ENCODE measurements at places on chromosomes 3 and 15.

DNA sequence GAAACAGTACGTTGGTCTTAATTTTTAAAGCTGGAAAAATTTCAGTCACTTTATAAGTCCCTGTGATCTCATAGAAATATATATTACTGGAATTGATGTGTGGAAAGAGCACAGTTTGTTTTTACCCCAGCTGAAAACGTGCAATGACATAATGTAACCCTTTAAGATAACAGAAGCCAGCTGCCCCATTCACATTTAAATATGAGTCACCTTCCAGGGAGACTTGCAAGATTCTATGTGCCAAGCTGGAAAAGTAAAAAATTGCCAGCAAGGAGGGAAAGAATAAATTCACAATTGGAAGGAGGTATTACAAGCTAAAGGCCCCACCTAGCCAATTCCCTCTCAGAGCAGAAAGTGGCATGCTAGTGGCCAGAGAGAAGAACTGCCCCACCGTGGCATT lies 50.2 kb downstream of the SAMMSON start:
- no peak for DNase-seq

- DNase-seq, result no peak
Observed at GRCh38 chr3:39097716-39098472, 9.5 kb downstream of the GORASP1 start.

DNA sequence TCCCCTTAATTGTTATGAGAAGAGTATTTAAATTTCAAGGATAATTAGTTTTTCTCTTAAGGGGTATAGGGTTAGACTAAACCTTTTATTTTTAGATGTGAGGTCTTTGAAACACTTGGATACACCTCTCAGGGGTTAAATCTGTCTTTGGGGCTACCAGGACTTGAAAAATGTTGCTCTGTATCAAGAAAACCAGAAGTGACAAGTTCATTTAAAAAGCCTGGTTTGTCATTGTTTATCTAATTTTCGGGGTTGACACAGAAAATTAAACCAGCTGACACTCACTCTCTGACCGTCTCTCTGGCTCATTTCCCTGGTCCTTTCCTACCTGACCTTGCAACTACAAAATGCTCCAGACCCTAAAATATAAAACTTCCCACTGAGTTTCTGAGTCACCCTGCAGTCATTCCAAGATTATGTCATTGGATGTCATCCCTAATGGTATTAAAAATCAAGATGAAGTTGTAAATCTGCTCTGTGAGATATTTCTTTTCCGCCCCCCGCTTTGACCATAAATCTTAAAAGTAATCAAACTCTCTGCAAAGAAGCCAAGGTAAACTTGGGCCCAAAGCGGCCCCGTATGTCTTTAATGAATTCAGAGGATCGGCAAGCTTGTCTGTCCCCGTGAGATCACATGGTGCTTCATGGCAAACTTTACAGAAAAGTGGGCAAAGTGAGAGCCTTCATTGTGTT lies 32.9 kb upstream of the SKOR1 start:
- DNase-seq, result no peak

- no peak for DNase-seq
Observed at GRCh38 chr3:16254916-16255315, 9.8 kb downstream of the DPH3 start.

DNA sequence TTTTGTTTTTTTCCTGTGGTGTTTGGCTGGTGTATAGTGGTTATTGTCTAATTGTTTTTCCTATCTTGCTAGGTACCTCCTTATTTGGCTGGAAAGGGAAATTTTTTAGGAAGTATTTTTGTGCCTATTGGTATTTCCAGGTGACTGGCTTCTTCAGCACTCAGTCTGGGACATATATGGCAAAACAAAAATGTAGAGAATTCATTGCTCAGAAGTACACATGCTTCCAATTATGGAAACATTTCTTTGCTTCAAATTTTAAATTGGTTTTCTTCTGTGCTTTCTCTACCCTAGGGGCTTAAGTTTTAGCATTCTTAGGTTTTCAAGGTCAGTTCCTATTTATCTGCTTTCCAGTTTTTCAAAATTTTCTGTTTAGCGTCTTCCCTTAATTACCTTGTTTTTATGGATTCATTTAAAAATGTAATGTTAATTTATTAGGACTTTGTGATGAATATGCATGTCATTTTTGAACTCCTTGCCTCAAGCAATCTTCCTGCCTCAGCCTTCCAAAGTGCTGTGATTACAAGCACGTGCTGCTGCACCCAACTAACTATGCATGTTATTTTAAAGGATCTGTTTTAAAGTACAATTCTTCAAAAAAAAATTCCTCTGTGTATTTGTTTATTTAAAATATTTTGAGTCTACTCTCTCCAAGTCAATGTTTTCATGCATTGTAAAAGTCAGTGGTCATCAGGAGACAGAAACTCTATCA lies 231.9 kb upstream of the DPPA4 start:
- DNase-seq, result no peak

- no peak for DNase-seq
Observed at GRCh38 chr3:80391573-80391972, 623.8 kb upstream of the ROBO1 start.

- DNase-seq, result no peak
Observed at GRCh38 chr3:107810171-107811071, 280.4 kb downstream of the CD47 start.

DNA sequence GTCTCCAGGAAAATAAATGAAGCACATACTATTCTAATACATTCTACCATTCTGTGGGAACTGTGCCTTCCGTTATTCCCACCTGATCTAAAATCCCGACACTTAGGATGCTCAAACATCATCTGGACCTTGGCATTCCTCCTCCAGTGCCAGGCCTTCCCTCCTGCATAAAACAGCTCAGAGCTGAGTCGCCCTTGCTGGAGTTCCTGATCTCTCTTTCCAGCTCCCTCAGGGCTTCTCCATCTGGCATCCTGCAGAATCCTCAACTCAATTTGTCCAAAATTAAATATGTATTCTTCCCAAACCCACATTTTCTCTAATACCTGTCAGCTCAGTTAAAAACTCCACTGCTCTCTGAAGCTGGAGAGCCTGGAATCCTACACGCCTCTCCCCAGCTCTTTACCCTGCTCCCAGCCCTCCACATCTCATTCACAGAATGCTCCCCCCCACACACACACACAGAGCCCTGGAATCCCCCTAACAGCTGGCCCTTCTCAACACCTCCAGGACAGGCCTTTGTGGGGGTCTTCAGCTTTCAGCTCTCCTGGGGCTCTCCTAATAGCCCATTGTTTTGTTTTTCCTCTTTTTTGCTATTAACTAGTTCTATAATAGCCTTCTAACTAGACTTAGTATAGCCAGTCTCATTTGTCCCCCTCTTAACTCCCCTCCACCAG lies 78.5 kb downstream of the HMG20A start:
- DNase-seq, result no peak

DNA sequence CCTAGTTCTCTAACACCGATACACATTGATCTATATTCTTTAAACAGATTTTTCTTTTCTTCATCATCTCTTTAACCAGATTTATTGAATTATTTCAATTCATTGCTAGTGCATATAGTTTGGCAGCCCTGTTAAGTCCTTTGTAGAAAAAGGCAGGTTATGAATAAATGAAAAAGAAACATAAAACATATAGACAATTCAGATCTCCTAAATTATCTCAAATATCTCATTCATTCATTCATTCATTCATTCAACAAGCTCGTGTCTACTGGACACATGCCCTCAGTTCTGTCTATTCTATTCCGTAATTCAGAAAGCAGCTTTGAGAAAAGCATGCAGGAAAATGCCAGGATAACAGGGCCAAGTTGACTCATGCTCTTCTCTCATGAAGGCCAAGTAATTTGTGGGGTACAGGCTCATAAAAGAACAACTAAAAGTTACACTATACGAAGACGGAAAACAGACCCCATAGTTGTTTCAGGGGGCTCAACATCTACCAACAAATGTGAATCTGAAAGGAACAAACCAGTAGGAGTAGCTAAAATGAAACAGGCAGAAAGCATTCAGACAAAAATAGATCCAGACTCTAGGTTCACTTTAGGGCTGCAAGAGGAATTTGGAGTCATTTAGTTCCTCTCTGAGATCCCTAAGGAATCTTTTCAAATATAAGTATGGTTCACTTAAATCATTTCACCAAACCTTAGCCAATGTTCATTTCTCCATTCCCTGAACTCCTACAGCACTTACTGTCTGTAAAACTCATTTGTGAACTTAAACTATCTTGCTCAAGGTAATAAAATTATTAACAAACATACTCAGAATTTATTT lies 7.5 kb downstream of the ZNF148 start:
- DNase-seq, result no peak

DNA sequence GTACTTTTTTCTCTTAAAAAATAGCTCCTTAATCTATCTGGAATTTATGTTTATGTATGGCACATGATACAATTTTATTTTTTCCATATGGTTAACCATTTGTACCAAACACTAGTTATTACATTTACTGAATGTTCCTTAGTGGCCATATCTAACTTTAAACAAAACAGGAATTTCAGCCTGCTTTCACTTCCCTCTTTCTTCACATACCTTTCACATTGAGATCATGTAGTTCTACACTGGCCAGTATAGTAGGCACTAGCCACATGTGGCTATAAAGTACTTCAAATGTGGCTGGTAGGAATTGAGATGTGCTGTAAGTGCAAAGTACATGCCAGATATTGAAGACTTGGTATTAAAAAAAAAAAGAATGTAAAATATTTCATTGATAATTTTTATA lies 4.7 kb upstream of the RYK start:
- no peak for DNase-seq

DNA sequence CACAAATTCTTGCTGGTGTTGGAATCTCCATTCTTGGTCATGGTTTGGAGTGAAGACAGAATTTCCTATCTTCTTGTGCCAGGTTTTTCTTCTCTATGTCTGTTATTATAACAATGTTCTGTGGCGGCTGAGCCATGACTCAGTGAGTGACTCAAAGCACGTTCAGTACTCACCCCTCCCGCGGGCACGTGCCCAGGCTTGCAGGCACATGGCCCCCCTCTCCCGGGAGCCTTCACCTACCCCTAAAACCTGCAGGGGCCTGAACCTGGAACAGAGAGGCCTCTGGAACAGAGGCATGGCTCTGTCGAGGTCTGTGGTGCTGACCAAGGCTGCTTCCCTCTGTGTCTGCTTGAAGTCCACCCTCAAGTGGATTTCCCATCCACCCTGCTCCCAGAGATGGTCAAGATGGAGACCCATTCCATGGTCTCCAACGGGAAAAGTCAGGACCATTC lies 27.6 kb downstream of the PLXNB1 start:
- no peak for DNase-seq

DNA sequence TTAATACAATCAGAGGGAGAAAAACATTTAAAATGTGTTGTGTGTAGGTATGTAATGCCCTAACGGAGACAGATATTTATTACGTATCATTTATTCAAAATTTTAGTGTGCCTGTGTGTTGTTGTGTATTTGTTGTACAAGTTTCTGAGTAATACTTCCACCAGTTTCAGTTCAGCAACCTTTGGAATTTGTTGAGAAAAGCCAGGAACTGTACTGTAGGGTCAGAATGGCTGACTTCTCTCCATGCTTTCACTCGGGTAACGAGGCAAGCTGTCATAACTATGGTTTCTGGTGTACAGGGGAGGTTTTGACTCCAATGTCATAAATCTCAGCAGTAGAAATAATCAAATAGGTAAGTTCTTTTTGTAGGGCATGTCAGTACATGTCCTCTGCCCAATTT lies 23.8 kb upstream of the CNTN6 start:
- no peak for DNase-seq

- no peak for DNase-seq
Observed at GRCh38 chr3:195546130-195546560, 3.0 kb upstream of the PPP1R2 start.

DNA sequence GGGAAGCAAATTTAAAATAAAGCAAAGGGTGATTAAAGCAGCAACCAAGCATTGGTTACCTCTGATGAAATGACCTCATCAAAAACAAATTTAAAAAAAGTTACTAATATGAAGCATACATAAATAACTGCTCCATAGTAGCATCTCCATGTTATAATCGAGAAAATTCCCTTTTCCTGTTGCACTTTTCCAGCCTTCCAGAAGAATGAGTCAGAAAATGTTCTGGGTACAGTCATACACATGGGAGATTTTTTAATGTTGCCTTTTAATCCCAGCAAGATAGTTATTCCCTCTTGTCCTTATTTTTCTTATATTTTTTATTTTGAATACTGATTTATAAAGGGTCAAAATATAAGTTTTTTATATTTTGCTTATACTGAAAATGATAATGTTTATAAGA lies 2.6 kb upstream of the TMCO5A start:
- DNase-seq, result no peak

- no peak for DNase-seq
Observed at GRCh38 chr15:73323374-73323955, 45.3 kb downstream of the HCN4 start.

- no peak for DNase-seq
Observed at GRCh38 chr15:52673734-52674133, 5.5 kb downstream of the ATOSA start.

GRCh38 chr15:96182736-96183513 lies 147.6 kb upstream of the NR2F2 start:
- DNase-seq, result no peak

- no peak for DNase-seq
Observed at GRCh38 chr3:156299569-156299968, 179.2 kb downstream of the KCNAB1 start.

DNA sequence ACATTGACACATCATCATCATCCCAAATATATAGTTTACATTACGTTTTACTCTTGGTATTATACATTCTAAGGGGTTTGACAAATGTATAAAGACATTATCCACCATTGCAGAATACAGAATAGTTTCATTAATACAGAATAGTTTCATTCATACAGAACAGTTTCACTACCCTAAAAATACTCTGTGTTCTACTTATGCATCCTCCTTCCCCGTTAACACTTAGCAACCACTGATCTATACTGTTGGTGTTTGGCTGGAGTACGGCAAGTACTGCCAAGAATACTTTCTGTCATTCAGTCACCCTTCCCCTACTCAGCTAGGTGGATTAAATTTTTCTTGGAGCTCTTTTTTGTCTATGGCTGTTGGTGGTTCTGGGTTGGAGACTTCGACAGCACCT lies 33.4 kb downstream of the LEKR1 start:
- no peak for DNase-seq

GRCh38 chr3:138941259-138941885 lies 5.6 kb downstream of the FOXL2 start:
- DNase-seq, result no peak

GRCh38 chr3:27945229-27945628 lies 223.1 kb upstream of the EOMES start:
- no peak for DNase-seq

DNA sequence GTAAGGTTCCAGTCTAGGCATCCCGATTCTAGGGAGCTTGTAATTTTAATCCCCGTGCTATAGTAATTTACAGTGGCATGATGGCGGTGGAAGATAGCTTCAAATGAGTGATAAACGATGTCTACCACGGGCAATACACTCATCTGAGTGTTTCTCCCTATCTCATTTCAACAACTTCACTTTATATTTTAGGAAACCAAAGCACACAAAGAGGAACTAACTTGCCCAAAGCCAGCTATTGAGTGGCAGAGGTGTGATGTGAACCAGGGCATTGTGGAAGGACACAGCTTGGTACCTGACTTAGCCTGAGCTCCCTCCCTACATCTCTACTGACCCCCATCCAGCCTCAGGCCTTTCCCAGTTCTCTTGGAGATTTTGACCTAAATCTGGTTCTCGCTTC lies 16.9 kb upstream of the FILIP1L start:
- no peak for DNase-seq
